Caudate nucleus (tissue), 63 donors: ENCODE measurements at places on chromosomes 11 and 22.

GRCh38 chr11:115420505-115420904, 83.7 kb downstream of the CADM1 start:
- no peak for DNase-seq

- no peak for DNase-seq
Measured at GRCh38 chr11:8608652-8609051, 14.6 kb upstream of the STK33 start.

GRCh38 chr11:63761931-63762653, 6.5 kb downstream of the ZFTA start:
- no peak for DNase-seq

DNA sequence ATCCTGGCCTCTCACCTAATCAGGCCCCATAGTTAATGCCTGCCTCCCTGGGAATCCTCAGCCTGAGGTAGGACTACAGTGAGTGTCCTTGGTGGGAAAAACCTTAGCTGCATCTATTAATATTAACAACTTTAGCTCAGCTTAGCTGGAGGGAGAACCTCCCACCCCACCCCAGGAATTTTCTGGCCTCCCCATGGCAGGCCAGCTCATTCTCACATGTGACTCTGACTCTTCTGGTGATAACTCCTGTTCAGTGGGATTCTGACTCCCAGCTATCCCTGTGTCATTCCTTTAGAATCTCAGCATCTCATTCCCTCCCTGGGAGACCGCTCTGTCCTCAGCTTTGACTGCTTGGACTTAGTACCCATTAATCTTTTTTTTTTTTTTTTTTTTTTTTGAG, 14.5 kb downstream of the ART5 start:
- no peak for DNase-seq

- no peak for DNase-seq
Measured at GRCh38 chr11:115391598-115391997, 112.6 kb downstream of the CADM1 start.

DNA sequence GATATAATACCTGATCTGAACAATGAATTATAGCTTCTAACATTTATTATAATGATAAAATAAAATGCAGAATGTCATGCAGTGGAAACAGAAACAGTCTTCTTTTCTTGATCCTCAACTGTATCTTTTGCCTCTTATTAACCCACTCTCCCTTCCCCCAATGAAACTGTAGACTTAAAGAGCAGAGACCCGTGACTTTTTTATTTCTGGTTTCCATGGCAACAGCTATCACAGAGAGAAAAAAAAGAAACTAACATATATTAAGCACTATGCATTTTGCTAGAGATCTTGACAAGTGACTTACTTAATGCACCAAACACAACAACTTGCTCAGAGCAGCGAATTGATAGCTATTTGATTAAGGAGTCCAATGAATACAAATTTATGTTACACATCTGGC, 69.3 kb downstream of the RAB38 start:
- no peak for DNase-seq

GRCh38 chr11:95499516-95500135, 268.6 kb upstream of the SESN3 start:
- no peak for DNase-seq

DNA sequence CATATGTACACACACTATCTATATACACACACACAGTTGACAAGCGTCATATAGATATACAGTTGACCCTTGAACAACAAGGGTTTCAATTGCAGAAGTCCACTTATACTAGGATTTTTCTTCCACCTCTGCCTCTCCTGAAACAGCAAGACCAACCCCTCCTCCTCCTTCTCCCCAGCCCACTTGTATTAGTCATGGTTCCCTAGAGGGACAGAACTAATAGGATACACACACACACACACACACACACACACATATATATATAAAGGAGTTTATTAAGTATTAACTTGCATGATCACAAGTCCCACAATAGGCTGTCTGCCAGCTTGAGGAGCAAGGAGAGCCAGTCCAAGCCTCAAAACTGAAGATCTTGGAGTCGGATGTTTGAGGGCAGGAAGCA, 92.9 kb downstream of the DHCR7 start:
- DNase-seq = no peak
